ENCODE measurements at places on chromosomes 1 and 21. TPM values are rescaled to one million over a fixed set of nuclear protein-coding genes. Genes with fewer than 3 reads are reported as not detected.

- no peak for DNase-seq
Observed at GRCh38 chr1:153538315-153538821, 2.4 kb downstream of the S100A5 start.

Gene ADAMTS5
- total RNA-seq: 7.2 TPM

Gene LCE1D
- total RNA-seq: not detected

Gene PTPRC
- 14.0 TPM for total RNA-seq
